ENCODE measurements at places on chromosomes 1 and 21. TPM values are rescaled to one million over a fixed set of nuclear protein-coding genes. Genes with fewer than 3 reads are reported as not detected.

Gene PROK1
- not detected for total RNA-seq

Gene SHISAL2A
- not detected for total RNA-seq

Gene KCNE1
- total RNA-seq, result 0.74 TPM

Gene MPZ
- 1.2 TPM for total RNA-seq

Gene B3GALT5
- not detected for total RNA-seq

Gene CD2
- total RNA-seq, result not detected

Gene HIVEP3
- total RNA-seq, result 1.1 TPM

Gene C8B
- total RNA-seq, result not detected

Gene TNFRSF25
- total RNA-seq, result 2.0 TPM

Gene MCOLN2
- 1.1 TPM for total RNA-seq

Gene PROX1
- not detected for total RNA-seq

Gene RGS5
- total RNA-seq, result 6.4 TPM

Gene CYYR1
- not detected for total RNA-seq

Gene SLC30A7
- 14.6 TPM for total RNA-seq

Gene DDX59
- 20.3 TPM for total RNA-seq

Gene TIAM1
- total RNA-seq, result 15.1 TPM

Gene NPPA
- total RNA-seq, result not detected

Gene ARMH1
- 1.7 TPM for total RNA-seq

Gene SH2D5
- total RNA-seq, result 1.6 TPM

Gene ANKRD34A
- total RNA-seq, result 0.99 TPM

Gene PGLYRP4
- total RNA-seq, result not detected

Gene RHBDL2
- not detected for total RNA-seq

Gene SMCP
- total RNA-seq, result not detected

Gene CELA2B
- total RNA-seq, result not detected

Gene ESPN
- not detected for total RNA-seq

Gene OR6K3
- not detected for total RNA-seq

Gene PRELP
- 1.4 TPM for total RNA-seq

Gene IFNLR1
- not detected for total RNA-seq

Gene CKS1B
- total RNA-seq, result 24.0 TPM

Gene GLUL
- total RNA-seq, result 296 TPM

Gene SAMSN1
- not detected for total RNA-seq

Gene RAP1GAP
- 0.09 TPM for total RNA-seq

Gene TMEM269
- not detected for total RNA-seq

Gene LCE1D
- total RNA-seq, result not detected

Gene MORN1
- 8.2 TPM for total RNA-seq

Gene CFHR5
- not detected for total RNA-seq

Gene SLC44A3
- total RNA-seq, result 1.6 TPM

Gene WARS2
- total RNA-seq, result 22.5 TPM

Gene A3GALT2
- not detected for total RNA-seq

Gene RHCE
- total RNA-seq, result 0.27 TPM

Gene LCE1E
- not detected for total RNA-seq
